CD8-positive, alpha-beta T cell (primary cell): ENCODE measurements at places on chromosomes 6 and 20.

- DNase-seq: no peak
Measured at GRCh38 chr20:36113566-36114250, 40.8 kb upstream of the EPB41L1 start.

GRCh38 chr6:142952614-142953013 lies 7.6 kb upstream of the HIVEP2 start:
- DNase-seq: no peak

DNA sequence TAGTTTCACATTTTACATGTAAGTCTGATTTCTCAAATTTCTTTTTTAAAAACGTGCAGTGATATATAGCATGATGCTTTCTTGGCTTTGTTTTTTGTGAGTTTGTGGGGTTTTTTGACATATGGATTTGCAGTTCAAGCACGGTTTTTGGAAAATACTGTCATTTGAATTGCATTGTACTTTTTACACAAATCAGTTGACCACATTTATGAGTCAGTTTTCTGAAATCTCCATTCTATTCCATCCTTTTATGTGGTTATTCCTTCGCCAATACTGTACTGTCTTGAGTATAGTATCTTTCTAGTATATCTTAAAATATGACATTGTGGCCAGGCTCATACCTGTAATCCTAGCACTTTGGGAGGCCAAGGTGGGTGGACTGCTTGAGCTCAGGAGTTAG lies 890.0 kb upstream of the CITED2 start:
- DNase-seq: no peak

DNA sequence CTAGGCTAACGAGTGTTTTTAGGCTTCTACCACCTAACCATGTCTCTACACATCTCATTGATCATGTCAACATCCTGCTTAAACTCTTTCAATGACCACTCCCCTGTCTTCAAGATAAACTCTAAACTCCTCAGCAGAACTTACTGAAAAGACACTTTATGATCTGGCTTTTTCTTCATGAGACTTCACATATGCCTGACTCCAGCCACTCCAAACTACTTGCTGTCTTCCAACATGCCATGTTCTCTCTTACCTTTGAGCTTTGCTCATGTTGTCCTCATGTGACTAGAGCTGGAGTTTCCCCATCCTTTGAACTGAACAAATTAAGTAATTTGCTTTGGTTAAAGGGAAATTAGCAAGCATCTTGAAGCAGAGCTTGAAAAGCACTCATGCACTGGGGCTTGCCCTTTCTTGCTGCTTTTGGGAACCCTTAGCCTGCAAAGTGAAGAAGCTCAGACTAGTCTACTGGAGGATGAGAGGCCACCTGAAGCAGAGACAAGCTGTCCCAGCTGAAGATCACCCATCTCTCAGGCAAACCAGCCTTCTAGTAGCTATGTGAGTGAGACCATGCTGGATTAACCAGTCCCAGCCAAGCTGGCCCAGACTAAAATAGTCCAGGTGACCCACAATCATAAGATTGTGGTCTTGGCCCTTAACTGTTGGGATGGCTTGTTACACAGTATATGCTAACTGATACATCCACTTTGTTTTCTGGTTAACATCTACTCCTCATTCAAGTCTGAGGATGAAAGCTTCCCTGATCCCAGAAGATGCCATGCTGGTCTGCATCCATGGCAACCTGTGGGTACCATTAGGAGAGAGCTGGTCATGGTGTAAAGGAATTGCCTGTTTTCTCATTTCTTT lies 235.8 kb downstream of the GMPR start:
- DNase-seq: no peak

DNA sequence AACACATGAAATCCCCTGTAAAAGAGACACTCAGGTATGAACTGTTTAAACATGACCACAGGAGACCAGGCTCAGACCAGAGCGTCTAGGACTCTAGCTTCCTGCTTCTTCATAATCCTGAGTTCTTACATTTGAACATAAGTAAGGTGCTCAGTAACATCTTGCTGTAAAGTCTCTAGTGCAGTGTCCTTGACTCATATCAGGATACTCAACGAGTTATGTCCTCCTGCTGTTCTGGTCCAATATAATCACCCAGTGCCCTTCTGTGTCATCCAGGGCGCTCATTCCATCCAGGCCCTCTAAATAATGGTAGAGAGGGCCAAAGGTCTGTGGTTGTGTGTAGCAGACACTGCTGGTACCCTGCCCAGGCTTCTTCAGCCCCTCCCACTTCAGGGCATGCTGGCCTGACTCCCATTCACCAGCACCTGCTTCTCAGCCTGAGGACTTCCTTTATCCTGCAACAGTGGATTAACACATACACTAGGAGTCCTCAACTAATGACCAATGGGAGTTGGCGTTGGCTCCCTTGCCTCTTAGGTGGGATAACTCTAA lies 66.8 kb upstream of the MOCS1 start:
- no peak for DNase-seq

- no peak for DNase-seq
Measured at GRCh38 chr20:21465799-21466198, 48.1 kb downstream of the NKX2-2 start.

GRCh38 chr20:48739395-48740291 lies 88.2 kb downstream of the PREX1 start:
- DNase-seq: no peak

DNA sequence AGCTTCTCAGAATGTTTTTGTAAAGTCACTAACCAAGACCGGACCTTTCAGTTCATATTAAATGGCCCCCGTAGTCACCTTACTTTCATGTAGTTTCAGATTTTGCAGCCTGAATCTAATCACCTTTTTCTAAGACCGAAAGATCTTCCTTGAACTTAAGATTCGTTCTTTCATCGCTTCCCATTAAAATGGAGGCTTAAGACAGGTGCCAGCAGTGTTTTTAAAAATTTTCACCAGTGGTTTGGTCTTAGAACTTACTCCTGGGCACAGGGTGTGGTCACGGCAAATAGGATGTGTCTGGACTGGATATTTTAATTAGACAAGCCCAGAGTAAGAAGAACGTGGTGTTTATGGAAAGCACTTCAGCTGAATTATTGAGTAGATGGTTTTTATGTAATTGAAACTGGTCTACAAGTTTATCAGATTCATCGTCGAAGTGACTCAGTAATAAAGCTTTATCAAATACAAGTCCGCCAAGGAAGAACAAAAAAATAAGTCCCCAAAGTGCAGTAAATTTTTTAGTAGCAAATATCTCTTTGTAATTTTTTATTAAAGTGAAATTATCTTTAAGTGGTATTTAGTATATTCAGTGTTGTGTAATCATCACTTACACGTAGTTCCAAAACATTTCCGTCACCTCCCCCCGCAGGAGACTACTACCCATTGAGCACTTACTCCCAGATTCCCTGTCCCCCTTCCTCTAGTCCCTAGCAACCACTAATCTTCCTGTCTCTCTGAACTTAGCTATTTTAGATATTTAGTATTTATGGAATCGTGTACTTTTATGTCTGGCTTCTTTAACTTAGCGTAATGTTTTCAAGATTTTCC lies 868 bp downstream of the SRSF3 start:
- DNase-seq: peak; percentile 65

DNA sequence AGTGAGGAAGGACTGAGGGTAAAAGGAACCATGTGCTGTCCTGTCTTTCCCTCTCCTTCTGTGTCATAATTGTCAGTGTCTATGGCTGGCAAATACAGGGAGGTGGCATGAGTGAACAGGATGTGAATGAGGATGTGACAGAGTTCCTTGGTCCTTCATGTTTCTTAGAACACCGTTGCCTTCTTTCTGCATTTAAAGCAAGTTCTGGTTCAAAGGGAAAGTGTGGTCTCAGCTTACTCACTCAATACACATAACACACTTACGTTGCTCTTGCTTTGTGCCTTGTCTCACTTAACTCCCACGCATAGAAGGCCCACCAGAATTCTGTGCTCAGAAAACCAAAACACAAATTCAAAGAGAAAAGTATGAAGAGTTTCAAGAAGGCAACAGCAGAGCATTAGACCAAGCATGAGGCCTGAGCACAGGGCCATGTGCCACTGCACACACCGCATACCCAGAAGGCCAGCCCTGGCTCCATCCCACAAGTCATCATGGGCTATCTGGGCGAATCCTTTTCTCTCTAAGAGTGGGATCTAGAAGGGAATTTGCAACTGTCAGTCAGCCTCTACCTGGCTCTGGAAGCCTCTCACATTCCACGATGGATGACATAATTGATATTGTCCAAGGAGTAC lies 38.9 kb upstream of the SAYSD1 start:
- DNase-seq: no peak

GRCh38 chr20:22998476-22998875 lies 36.6 kb upstream of the SSTR4 start:
- DNase-seq: no peak

DNA sequence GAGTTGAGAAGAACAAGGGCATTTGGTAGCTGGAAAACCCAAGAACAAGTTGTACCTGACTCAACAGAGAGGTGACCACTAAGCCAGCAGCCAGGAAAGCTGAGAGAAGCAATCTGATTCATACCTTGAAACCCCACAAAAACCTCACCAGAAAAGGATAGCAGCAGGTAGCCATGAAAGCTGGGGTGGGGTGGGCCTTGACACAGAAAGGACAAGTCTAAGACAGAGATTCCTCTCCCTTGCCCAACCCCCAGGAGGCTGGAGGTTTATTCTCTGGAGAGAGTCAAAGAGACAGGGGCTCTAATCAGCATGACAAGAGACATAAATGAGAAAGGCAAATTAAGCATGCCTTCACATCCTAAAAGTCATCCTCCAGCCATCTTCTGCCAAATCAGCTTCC lies 151.7 kb upstream of the DST start:
- no peak for DNase-seq

GRCh38 chr6:49888742-49889431 lies 22.6 kb upstream of the CRISP1 start:
- DNase-seq: no peak

DNA sequence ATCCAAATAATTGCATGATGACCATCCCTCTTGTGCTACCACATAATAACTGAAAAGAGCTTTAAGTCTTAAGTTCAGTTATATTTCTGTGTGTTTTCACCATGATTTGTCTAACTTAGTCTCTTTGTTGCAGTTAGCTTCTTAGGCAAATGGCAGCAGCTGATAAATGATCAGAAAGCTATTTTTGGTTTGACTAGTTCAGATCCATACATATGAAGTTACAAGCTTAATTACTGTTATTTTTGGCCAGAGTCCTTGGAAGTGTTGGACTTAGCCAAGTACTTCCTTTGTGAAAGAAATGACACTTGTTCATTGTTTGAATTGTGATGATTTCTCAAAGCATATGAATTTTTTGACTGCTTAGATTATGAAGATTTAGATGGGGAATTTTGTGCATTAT lies 54.2 kb downstream of the HIVEP1 start:
- no peak for DNase-seq

- DNase-seq: no peak
Measured at GRCh38 chr6:97047473-97048201, 123.1 kb downstream of the KLHL32 start.

DNA sequence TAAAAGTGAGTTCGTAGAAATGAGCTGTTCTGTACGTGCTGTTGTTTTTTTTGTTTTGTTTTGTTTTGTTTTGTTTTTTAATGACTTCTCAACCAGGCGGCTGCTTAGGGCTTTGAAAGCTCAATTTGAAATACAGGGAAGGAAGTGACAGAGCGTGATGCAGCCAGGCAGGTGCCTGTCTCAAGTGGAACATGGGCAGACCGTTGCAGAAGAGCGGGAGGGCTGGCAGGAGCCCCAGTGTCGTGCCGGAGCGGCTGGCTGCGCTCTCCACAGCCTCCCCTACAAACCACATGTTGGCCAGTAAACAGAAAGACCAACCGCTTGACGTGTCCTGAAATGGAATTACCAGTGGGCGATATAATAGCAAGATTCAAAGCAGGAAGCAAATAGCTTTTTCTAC lies 164.9 kb upstream of the RREB1 start:
- no peak for DNase-seq

DNA sequence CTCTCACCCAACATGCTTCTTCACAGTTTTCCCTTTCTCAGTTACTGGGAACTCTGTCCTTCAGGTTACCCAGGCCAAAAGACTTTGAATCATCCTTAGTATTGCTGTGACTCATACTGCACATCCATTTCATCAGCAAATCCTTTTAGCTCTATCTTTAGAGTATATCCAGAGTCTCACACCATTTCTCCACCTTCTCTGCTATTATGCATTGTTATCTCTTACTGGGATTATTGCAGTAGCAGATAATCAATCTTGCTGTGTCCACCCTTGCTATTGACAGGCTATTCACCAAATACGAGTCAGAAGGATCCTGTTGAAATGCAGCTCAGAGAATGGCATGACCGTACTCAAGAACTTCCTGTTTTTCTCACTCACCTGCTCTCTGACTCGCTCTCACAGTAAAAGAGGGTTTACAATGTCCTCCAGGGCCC lies 57.3 kb downstream of the BCKDHB start:
- peak; percentile 30 for DNase-seq

- DNase-seq: no peak
Measured at GRCh38 chr6:165042912-165043311, 266.5 kb downstream of the C6orf118 start.

- no peak for DNase-seq
Measured at GRCh38 chr6:11848852-11849731, 70.5 kb upstream of the ADTRP start.

GRCh38 chr20:50567860-50568548 lies 57.8 kb downstream of the PTPN1 start:
- no peak for DNase-seq

DNA sequence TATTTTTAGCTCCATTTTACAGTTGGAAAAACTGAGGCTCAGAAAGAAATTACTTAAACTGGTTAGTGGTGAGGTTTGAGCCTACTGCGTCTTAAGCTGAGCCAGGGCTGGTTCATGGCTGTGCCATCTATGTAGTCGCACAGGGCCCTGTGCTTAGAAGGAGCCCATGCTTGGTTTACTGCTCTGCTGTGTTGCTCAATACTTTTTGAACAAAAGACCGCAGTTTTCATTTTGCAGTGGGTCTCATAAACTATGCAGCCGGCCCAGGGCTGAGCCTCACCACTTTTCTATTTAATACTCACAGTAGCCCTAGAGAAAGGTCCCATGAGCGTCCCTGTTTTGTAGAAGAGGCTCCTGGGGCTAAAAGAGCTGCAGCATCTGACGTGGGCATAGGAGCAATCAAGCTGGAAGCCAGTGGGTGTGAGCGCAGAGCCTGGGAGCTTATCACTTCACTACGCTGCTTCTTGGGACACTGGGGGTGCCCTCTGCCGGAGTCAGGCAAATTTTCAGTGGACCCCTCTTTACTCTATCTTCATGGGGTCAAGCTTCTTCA lies 501 bp downstream of the SIRPB2 start:
- no peak for DNase-seq

DNA sequence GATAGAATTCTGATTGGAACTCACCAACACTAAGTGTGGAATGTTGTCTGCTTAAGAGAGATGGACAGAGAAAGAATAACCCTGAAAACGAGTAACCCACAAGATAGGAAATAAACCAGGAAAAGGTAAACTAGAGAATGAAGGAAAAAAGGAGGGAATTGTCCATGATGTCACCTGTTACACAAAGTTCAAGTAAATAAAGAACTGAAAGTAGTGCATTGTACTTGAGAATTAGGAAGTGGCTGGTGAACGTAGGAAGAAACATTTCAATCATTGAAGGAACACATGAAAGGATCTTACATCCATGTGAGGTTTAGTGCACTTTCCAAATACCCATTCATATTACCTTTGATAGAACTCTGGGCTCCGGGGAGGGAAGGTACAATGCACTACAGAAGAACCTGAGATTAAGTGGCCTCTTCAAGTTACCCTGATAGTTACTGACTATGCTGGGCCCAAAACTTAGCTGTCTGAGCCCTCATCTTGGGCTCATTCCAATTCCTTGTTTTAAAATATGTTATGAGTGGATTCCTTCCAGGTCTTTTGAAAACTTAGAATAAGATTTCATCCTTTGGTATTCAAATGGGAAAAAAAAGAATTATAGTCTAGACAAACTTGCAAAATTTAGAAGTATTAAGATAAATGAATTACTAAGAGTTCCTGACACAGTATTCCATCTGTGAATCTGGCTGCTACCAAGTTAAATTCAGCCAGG lies 1.1 kb upstream of the STX7 start:
- no peak for DNase-seq
